Lung microvascular endothelial cell (primary cell): ENCODE measurements at places on chromosomes 4 and X.

GRCh38 chrX:69146739-69147138, 18.5 kb downstream of the PJA1 start:
- DNase-seq: no peak

DNA sequence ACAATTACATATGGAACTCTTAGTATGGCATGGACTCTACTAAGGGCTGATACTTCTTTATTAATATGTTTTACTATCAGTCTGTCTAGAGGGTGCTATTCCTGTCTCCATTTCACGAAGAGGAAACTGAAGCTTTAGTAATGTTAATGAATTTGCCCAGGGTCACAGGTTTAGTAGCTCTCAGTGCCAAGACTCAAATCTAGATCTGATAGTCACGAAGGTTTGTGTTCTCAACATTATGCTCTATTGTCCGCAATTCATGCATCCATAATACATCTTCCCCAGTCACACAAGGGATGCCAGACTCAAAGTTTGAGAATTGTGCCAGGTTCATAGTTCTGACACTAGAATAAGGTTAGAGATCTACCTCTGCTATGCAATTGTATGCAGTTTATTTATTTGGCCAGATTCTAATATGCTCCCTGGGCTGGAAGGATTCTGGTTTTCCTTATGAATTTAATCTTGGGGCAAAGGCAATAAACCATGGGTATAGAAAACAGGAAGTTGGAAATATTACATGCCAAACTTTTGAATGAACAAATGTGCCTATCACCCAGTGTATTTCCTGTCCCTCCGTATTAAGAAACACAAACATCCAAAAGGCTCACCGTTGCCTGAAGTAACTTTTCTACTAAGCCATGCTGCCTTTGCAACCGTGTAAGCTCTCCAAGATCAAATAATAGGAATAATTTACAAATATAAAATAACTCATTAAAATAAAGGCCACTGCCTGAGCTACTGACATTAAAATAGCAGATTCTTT, 478.5 kb downstream of the INPP4B start:
- peak; percentile 53 for DNase-seq

DNA sequence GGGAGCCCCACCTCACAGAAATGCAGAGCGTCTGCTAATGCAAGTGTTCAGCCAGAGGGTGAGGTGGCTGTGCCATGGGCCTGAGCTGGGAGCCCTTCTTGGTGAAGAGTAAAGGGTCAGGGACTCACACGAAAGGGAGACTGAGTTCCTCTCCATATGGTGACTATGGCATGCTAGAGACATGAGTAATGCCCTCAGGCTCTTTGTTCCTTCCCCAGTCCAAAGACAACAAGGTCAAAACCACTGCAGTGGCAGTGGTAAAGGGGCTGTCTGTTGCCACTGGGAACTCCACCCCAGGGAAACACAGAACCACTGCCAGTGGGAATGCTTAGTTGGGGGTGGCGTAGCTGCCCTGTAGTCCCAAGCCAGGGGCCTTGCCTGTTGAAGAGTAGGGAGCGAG, 22.4 kb downstream of the RAB40AL start:
- no peak for DNase-seq

- peak; percentile 57 for DNase-seq
Measured at GRCh38 chrX:16712548-16713155, at the start of gene CTPS2. TSS of gene CTPS2 (minus strand) at chrX:16712669. CDS start at chrX:16702902, 9,767 bp downstream.

DNA sequence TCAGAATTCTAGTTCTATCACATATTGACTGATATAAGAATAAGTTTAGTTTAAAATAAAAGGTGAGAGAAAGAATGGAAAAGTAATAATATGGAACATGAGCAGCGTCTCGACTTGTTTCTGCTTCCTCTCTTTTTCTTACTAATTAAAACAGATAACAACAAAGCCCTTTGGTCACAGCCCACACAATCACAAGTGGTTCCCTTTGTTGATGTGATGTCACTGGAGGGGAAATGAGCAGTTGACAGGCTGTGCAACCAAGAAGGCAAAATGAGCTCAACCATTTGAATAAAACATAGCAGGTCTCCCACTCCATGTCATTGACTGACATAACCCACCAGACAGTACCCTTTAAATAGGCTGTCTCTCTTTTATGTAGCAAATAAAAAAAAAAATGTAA, 342.5 kb upstream of the MAGEB2 start:
- DNase-seq: no peak

DNA sequence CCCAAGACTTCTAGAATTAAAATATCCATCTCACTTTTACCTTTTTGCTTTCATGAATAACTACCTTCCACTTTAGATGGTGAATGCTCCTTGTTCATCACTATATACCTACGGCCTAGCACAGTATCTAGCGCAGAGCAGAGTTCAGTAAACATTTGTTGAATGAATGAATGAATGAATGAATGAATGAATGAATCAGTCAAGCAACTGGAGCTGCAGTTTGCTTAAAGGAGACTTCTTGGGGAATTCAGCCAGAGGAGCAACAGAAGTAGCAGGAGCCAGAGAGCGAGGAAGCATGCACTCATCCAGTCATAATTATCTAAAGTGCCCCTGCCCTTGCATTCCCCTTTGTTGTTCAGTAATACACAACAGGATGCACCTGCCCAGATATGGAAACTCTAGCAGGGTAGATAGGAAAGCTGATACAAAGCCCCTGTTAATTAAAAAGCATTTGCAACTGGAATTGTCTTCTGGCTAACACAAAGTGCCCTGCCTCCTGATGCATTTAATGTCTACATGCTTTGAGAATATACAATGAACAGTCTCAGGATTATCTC, 103.0 kb upstream of the MBNL3 start:
- no peak for DNase-seq

GRCh38 chr4:70927502-70928137, 25.5 kb downstream of the MOB1B start:
- no peak for DNase-seq

- no peak for DNase-seq
Measured at GRCh38 chr4:65096630-65097029, 573.7 kb downstream of the EPHA5 start.

- DNase-seq: no peak
Measured at GRCh38 chr4:180336494-180337090, 1906.6 kb upstream of the TENM3 start.

- no peak for DNase-seq
Measured at GRCh38 chr4:2591189-2591588, 54.7 kb downstream of the FAM193A start.
